ENCODE measurements at places on chromosomes 4 and X.

DNA sequence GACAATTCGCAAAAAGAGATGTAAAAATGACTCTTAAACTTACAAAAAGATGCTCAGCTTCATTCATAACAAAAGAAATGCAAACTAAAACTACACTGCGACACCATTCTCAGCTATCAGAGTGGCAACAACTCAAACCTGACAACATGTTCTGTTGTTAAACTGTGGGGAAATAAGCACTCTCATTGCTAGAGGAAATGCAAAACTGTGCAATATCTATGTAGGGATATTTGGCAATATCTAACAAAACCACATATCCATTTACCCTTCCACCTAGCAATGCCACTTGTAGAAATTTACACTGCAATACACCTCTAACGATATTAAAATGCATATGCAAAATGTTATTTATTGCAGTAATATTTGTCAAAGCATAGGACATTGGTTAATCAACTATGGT, 78.3 kb upstream of the EGFL6 start:
- no peak for DNase-seq

DNA sequence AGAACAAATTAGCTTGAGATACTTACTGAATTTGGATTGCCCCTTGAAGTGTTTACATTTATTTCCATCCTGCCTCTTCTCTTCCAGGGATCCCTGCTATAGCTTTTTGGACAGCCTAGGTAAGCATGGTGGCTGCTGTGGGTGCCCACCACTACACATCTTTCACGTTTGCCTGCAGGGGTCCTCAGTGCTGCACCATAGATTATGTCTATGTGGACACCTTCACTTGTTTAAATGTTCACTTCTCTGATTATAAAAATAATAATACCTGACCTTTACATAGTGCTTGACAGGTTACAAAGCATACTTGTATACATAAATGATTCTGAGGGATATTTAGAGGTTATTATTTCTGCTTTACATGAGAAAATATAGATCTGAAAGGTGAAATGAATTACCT, 67.9 kb upstream of the SLC4A4 start:
- DNase-seq, result no peak

DNA sequence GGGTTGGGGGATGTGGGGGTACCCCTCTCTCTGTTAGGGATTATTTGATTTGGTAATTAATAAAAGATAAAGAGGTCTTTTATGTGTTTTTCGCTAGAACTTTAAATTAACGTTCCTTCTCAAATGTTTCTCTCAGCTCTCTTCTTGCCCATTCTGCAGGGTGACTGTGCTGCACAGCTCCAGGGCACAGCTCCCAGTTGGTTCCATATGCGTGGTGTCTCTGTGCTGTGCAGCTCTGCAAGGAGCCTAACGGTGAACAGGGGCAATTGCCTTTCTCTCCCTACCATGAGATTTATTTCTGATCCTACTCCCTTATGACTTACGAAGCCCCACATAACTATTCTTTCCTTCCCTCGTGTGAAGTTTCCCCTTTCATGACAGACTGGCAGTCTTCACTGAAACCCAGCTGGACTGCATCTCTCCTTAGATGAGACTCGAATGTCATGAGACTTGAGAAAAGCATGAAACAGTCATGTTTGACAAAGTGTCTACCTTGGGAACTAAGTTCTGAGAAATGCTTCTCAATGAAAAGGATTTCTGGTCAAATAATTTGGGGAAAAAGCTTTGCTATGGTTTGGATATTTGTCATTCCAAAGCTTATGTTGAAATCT, 50.2 kb upstream of the SPRY1 start:
- DNase-seq, result no peak

GRCh38 chrX:103423955-103424638, 47.8 kb downstream of the BEX3 start:
- no peak for DNase-seq

DNA sequence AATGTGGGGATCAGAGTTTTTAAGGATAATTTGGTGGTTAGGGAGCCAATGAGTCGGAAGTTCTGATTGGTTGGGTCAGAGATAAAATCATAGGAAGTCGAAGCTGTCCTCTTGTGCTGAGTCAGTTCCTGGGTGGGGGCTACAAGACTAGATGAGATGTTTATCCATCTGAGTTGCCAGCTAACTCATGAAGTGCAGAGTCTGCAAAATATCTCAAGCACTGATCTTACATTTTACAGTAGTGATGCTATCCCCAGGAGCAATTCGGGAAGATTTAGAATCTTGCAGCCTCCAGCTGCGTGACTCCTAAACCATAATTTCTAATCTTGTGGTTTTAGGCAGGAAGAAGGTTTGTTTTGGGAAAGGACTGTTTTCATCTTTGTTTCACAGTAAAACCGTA, 565.8 kb upstream of the SPANXN1 start:
- no peak for DNase-seq

DNA sequence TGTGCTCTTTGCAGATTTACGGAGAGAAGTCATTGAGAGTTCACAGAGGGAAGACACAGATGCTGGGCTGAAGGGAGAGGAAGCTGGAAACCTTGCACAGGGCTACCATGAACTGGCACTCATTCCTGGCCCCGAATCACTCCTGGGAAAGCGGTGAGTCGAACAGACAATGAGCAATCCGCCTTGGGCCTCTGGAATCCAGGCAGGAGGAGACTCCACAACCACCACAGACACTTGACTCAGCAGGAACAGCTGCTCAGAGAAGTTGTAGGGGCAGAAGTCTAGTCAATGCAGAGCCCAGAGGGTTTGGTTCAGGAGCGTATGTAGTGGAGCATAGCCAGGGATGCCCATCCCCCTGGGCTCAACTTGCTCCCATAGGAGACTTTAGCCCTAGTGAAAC, 62.8 kb upstream of the GRIA3 start:
- no peak for DNase-seq

- no peak for DNase-seq
Observed at GRCh38 chrX:19684311-19684710, 169.0 kb upstream of the MAP3K15 start.

- DNase-seq, result no peak
Observed at GRCh38 chr4:115323106-115323707, 209.8 kb upstream of the NDST4 start.

- DNase-seq, result no peak
Observed at GRCh38 chr4:7933651-7934510, 5.8 kb downstream of the AFAP1 start.

- no peak for DNase-seq
Observed at GRCh38 chrX:23341452-23341851, 6.8 kb downstream of the PTCHD1 start.
